ENCODE measurements at places on chromosomes 6 and 20. TPM values are rescaled to one million over a fixed set of nuclear protein-coding genes. Genes with fewer than 3 reads are reported as not detected.
A peak's percentile ranks its signal among the peaks of the same experiment; 100 is the strongest.

Gene BACH2
- 3.9 TPM for total RNA-seq

- DNase-seq = no peak
Observed at GRCh38 chr6:95545686-95546085, 31.6 kb upstream of the MANEA start.

GRCh38 chr6:156425359-156426020 is 351.7 kb upstream of the ARID1B start:
- DNase-seq = no peak

DNA sequence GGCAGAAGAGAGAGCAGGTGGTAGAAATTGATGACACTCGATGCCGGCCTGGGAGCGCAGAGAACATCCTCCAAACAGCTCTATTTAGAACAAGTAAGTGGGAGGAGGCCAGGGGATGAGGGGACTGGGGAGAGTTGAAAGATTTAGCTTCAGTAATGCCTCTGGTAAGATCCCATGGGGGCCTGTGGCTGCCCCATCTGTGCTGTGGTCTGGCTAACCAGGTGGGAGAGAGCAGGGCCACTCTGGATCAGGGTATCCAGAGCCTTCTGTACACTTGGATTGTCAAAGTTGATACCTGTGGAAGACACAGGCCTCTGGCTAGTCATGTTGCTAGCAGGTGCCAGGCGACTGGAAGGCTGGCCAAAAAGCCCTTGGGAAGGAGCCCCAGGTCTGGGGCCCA is 27.6 kb downstream of the NCOA5 start:
- DNase-seq = no peak

DNA sequence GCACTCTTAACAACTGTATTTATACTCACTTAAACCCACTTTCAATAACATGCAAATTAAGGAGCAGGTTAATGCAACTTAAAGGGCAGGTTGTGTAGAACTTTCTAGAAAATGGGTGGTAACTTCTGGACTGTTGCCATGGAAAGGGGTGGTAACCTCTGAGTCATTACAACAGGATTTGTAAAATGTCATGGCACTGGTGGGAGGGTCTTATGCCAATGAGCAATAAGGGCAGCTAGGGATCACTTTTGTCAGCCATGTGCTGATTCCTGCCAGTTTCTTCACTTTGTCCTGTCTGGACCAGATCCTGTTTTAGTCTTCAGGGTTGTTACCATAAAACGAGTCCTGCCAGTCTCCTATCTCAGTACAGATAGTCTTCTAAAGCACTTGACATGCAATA is 560.5 kb upstream of the PTCHD4 start:
- DNase-seq = no peak

DNA sequence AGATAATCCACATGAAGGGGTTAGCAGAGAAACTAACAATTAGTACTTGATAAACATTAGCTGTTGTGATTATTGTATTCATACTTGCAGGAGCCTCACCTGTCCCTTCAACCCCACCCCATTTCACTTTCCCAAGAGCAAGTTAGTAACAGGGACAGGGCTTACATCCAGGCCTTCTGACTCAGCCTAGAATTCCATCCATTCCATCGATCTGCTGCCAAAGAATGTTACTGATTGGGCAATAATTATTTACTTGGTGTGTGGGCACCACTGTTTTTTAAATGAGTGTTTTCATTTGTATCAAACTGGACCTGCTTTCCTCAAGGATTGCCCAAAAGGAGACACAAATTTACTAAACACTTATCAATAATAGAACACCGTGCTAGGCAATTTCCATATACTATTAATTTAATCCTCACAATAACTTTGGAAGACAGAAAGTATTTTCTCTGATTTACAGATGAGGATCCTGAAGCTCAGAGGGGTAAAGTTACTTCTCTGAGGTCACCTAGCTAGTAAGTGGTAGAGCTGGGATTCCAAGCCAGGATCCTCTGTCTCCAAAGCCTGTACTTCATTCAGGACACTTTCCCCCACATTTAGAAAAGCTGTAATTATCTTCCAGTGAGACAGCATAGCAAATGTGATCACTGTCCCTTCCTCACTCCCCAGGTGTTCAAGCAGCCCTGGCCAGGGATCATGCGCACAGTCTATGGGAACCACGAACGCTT is 32.8 kb downstream of the GSS start:
- DNase-seq = no peak

DNA sequence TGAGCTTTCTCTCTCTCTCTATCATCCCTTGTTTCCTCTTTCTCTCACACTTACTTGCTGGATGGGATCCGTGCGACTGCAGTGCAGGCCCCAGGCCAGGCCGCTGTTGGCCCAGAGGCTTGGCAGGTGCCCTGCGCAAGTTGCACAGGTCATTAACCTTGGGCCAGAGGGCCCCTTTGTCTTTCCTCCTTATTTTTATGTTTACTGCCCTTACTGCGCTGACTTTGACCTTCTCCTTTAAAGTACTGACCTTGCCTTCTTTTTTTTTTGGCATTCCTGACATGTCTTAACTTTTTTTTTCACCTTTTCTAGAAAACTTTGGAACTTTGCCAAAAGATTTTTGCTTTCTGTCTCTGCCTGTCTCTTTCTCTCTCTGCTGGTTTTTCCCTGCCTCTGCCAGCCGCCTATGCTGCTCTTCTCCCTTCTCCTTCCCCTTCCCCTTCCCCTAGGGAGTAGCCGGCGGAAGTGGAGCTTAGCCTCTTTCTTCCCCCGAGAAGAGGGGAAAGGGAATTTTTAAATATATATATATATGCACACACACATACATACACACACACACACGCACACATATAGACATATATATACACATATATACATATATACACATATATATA is 59.6 kb upstream of the CDH4 start:
- no peak for DNase-seq

DNA sequence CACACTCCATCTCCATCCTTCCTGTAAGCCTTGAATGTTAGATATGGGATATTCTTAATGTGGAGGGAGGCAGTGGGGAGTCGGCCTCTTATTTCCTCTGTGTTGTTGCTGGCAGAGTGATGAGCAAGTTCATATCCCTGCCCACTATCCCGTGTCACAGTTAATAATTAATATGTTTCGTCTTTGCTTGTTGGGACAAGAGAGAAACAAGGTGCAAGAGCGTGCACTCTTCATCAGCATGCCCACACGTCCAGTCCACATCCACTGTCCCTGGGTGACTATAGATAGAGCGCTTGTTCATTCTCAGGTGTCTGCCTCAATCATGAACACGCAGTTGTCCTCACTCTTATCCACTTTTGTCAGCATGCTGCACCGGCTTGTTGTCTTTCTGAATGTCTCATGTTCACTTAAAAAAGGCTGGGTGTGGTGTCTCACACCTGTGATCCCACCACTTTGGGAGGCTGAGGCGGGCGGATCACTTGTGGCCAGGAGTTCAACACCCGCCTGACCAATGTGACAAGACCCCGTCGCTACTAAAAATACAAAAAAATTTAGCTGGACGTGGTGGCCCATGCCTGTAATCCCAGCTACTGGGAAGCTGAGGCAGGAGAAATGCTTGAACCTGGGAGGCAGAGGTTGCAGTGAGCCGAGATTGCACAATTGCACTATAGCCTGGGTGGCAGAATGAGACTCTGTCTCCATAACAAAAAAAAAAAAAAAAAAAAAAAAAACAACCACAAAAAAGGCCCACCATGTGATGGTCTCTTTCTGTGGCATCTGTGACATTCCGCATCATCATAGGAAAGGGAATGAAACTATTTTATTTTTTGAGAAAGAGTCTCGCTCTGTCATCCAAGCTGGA is 34.2 kb downstream of the PPP1R3G start:
- no peak for DNase-seq

Gene FKBP1C
- total RNA-seq = 0.34 TPM

Gene RPS6KA2
- total RNA-seq = 14.3 TPM

DNA sequence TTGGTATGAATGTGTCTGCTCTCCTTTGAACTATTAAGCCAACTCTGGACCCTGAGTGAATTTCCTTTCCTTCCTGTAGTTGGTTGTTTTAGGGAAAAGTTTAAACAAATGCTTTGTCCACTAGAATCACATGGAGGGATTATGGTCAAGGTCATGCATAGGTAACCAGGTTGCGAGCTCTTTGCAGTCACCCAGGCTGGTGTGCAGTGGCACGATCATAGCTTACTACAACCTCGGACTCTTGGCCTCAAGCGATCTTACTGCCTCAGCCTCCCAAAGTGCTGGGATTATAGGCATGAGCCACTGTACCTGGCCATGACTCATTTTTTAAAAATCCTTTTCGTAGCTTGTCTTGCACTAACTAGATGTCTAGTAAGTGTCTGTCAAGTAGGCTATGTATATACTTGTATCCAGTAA is 88.0 kb upstream of the SOX4 start:
- no peak for DNase-seq

- no peak for DNase-seq
Observed at GRCh38 chr6:150999107-150999506, 133.6 kb downstream of the MTHFD1L start.

Gene SLC26A8
- total RNA-seq = 0.25 TPM

DNA sequence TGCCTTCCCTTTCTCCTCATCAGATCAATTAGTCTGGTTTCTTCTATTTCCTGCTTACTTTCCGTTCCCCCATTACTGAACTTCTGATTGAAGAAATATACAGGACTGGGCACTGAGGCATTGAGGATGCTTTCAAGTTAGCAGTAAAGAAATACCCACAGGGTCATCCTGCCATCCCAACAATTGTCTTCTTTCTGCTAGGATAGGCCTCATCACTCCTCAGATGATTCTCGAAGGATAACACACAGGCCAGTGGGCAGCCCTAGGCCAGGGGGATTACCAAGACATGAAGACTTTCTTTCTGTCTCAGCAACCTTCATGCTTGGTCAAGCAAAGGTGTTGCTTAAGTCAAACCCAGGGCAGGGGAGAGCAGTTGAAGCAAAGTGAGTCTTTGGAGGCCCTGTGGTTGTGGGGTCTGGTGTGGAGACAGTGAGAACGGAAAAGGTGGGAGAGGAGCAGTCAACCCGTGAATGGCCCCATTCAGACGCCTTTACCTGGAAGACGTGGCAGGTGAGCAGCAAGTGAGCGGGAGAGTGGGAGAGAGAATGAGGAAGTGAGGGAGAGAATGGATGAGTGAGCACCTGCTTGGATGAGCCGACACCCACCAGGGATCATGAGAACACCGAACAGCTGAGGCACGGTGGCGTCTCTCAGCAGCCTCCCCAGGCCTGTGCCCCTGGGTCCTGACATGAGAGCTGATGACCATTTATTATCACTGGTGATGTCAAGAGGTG is 462.9 kb downstream of the PREX1 start:
- DNase-seq = no peak

DNA sequence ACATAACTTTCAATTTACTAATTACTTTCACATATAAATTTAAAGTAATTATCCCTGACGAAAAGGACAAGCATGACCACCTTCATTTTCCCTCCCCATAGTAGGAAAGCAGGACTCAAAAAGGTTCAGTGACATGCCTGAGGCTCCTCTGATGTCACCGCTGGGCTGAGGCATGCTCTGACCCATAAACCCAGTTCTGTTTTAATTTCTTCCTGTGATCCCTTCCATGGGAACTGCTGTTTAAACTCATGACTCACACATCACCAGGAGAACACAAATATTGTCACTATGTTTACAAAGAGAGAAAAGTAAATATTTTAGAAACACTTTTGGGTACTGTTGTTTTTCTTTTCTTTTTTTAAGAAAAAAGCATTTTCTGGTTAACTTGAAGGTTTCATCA is 38.0 kb upstream of the NR2E1 start:
- DNase-seq = no peak

- peak; percentile 73 for DNase-seq
Observed at GRCh38 chr6:36666826-36667591, 11.5 kb upstream of the CDKN1A start.

GRCh38 chr6:21772884-21773575 is 179.5 kb downstream of the SOX4 start:
- DNase-seq = no peak

- DNase-seq = no peak
Observed at GRCh38 chr6:19477563-19477962, 359.6 kb upstream of the ID4 start.

- no peak for DNase-seq
Observed at GRCh38 chr20:5864873-5865587, 85.3 kb downstream of the TRMT6 start.

- no peak for DNase-seq
Observed at GRCh38 chr20:63657260-63657936, 714 bp upstream of the RTEL1 start.

Gene OR2H2
- not detected for total RNA-seq

Gene SPATA2
- total RNA-seq = 4.0 TPM

DNA sequence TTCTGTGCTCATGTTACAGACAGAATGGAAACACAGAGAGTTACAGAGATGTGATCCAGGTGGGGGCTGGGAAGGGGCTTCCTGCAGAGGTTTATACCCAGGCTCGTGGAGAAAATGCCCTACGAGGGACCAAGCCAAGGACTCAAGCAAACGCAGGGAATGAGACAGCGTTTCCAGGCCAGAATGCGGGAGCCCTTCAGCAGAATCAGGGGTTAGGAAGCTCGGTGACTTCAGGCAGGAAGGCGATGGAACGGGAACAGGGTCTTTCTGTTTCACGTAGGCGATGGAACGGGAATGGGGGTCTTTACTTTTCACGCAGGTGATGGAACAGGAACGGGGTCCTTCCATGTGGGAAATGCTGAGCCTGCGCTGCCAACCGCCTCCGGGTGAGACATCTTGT is 82.6 kb downstream of the THBS2 start:
- no peak for DNase-seq

Gene ARFGEF3
- 3.2 TPM for total RNA-seq

- DNase-seq = no peak
Observed at GRCh38 chr6:148565930-148566663, 180.7 kb upstream of the UST start.

DNA sequence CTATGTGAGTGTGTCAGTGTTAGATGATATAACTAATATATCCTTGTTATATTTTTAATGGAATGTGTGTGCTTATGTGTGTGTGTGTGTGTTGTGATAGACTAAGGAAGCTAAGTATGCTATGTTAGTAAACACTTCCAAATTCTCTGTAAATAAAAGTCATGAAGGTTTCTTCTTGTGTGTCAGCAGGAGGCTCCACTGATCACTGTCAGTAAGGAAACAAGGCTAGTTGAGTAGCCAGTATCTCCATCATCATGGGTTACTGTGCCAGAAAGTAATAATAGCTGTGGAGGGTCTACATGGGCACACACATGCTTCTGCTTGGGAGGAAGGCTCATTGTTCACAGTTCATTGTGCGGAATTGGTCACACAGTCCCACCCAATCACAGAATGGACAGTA is 302.8 kb upstream of the RNF217 start:
- DNase-seq = peak; percentile 5

DNA sequence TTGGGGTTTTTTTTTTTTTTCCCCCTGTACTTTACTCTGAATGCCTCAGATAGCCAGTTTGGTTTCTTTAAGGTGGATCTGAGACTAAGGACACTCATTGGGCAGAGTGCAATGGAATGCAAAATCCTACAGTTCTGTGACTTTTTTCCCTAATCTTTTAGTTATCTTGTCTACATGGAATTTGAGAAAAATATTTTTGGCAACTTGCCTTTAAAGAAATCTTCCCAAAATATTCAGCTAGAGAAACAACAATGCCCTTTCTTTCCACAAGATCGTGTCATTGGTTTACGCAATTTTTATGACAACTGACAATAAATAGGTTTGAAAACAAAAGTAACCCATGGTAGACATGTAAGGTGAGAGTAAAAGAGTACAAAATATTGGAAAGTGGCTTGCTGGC is 171.7 kb upstream of the LAMP5 start:
- no peak for DNase-seq

Gene FAM83B
- total RNA-seq = 5.3 TPM

Measured in neural progenitor cell (in vitro differentiated cells).